ENCODE measurements at places on chromosomes 1 and 21.
A peak's percentile ranks its signal among the peaks of the same experiment; 100 is the strongest.

DNA sequence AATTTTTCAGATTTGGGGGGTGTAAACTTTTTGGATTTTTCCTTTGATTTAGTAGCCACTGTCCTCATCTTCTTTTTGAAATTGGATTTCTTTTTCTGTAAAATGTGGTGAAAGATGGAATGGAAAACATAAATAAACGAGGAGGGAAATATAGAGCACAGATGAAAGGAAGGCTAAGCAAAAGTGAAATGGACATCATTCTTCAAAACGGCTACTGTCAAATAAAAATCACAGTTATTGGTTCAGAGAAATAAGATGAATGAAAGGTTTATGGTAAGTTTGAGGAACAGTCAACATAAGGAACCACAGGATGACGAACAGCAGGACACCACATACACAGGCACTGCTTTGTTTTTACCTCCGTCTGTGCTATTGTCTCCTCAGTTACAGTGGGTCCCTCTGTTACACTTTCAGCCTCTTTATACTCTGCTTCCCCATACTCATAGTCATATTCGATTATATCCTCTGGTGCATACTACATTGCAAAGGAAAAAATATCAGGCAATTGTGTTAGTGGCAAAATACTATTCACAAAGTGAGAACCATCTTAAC lies 82.4 kb downstream of the COL11A1 start:
- DNase-seq, result no peak

- no peak for DNase-seq
Measured at GRCh38 chr1:212951126-212951946, 995 bp downstream of the VASH2 start.

GRCh38 chr1:23069149-23069548 lies 49.9 kb downstream of the KDM1A start:
- no peak for DNase-seq

DNA sequence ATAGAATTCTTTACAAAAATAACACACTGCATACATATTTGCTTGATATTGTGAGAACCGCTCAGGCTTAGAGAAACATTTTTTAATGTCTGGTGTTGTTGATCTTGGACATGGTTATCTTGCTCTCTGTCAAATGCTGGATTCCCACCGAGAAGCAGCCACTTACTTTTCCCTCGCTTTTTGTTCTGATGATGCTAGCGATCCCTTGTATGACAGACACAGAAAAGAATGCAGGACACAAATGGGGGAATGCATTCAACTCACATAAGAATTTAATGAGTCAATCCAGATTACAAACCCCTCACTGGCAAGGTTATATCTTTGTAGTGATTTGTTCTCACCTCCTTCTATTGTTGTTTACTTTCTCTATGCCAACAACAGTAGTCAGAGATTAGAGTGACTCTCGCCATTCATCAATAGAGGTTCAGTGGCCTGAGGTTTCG lies 76.8 kb upstream of the AKT3 start:
- peak; percentile 74 for DNase-seq

DNA sequence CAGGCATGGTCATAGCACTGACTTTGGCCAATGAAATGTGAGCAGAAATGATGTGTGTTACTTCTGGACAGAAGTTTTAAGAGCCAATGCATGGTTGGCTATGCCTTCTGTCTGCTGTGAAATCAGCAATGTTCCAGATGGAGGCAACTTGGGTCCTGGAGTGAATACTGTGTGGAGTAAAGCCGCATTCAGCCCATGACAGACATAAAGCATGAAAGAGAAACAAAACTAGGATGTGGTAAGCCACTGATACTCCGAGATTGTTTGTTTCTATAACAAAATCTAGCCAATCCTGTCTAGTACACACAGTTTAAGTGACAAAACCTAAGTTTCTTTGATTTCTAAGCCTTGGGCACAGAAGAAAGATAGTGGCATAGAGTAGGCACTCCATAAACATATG lies 47.1 kb upstream of the ARHGAP29 start:
- DNase-seq, result no peak

DNA sequence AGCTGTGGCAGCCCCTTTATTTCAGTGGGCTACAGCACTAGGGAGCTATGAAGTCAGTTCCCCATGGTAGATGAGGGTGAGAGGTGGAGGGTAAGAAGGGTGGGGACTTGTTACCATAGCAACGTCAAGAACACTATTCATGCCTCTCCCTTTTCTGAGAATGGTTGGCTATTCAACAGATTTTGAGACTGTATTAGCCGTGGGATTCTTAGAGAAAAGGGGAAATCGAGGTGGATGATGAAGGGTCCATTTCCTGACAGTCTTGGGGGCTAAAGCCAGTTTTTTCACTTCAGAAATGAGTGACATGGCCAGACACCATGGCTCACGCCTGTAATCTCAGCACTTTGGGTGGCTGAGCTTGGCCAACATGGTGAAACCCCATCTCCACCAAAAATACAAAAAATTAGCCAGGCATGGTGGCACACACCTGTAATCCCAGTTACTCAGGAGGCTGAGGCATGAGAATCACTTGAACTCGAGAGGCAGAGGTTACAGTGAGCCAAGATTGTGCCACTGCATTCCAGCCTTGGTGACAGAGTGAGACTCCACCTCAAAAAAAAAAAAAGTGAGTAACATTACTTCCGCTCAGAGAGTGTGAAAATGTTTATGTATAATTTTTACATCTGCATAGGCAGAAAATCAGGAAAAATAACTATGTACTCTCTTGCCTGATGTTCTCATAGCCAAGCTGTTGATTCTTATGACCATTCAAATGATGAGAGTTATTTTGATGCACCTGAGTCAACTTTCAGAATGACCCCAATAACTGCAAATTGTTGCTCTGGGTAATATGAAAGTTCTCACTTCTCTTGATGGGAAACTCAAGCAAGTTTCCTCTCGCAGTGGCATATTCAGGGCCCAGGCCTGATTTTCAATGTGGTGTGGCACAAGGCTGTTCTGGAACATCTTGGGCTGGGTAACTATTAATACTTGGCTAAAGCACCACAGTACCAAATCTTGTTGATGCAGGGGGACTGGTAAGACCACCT lies 23.2 kb upstream of the RGSL1 start:
- no peak for DNase-seq

GRCh38 chr1:41895552-41895951 lies 23.2 kb downstream of the HIVEP3 start:
- no peak for DNase-seq

DNA sequence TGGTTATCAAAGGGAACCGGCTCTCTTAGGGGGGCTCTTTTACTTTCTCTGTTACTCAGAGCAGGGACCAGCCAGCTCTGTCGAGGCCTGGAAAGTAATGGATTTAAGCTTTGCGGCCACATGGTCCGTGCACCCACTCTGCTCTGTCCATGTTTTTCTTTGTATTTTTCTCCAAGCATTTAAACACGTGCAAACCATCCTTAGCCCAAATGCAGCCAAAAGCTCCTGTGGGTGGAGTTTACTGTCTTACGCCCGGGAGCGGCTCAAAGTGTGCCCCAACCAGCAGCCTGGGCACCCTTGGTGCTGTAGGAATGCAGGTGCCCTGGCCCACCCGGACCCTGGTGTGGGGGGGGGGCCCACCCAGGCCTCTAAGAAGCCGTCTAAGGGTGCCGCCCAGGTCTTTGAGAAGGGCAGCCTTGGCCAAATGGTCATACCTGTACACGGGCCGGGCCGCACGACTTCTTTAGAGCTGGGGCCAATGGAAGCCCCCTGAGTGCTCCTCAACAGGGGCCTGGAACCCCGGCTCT lies 29.2 kb upstream of the POFUT2 start:
- DNase-seq, result no peak

DNA sequence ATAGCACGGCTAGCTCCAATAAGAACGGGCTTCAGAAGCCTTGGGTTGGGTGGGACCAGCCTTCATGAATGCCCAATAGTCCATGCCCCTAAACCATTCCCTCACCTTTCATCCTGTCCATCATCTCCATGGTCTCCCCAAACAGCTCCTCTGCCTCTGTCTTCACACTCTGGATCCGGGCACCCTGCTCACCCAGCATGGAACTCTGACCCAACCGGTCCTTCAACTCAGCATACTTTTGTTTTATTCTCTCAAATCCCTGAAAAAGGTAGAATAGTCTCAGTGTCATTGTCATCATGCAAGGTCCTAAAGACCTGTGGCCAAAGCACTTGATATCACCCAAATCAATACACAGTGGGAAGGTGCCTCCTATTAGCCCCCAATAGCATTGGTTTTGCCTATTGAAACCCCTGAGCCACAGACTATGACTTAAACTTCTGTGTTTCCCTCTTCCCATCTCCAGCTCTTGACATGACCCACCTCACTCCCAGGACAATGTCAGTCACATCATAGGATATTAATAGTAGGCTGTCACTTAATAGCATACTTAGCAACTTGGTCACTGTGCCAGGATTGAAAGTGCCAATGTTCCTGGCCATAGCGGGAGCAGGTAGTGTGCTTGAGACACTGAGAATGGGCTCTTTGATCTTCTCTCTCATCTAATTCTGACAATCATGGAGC lies 33.0 kb downstream of the CAMK1G start:
- no peak for DNase-seq

DNA sequence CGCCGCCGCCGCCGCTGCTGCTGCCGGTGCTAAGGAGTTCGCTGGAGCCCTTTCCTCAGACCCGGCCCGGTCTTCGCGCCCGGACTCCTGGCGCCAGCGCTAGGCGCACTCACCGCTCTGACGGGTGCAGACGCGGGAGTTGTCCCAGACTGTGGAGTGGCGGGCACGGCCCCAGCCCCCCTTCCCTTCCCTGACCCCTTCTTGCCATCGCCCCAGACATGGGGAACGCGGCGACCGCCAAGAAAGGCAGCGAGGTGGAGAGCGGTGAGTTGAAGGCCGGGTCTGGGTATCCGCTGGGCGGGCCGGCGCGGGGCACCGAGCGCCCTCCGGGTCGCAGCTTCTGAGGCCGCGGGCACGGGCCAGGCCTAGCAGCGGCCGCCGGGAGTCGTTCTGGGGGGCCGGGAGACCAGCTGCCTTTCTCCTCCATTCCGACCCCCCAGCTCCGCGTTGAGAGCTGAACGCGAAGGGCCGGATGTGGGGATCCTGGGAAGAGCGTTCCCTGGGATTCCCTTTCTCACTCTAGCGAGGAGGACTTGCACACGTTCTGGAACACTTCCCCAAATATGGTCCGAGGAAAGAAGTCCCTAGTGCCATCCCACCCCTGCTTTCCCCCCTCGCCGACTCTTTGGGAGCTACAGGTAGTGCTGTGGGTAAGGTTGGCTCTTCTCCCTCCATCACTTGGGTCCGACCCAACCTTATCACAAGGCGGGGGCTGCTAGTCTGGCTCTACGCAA lies 65.8 kb upstream of the PRKACB start:
- DNase-seq, result no peak

GRCh38 chr1:85317560-85317959 lies 41.1 kb upstream of the BCL10 start:
- DNase-seq, result no peak

DNA sequence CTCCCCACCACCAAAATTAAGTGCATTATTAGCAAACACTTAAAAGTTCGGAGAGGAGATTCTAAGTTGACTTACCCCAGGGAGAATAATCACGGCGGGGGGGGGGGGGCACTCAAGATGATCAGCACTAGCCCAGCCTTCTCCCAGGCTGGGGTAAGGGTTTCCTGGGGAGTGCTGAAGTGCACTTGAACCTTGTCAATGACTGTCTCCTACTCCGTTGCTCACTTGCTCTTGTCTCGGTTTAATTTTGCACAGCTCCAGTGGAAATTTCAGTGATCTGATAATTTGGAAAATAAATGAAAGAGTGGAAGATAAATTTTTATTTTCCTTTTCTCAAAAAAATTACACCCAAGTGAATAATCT lies 59.2 kb downstream of the PBX1 start:
- DNase-seq, result no peak

DNA sequence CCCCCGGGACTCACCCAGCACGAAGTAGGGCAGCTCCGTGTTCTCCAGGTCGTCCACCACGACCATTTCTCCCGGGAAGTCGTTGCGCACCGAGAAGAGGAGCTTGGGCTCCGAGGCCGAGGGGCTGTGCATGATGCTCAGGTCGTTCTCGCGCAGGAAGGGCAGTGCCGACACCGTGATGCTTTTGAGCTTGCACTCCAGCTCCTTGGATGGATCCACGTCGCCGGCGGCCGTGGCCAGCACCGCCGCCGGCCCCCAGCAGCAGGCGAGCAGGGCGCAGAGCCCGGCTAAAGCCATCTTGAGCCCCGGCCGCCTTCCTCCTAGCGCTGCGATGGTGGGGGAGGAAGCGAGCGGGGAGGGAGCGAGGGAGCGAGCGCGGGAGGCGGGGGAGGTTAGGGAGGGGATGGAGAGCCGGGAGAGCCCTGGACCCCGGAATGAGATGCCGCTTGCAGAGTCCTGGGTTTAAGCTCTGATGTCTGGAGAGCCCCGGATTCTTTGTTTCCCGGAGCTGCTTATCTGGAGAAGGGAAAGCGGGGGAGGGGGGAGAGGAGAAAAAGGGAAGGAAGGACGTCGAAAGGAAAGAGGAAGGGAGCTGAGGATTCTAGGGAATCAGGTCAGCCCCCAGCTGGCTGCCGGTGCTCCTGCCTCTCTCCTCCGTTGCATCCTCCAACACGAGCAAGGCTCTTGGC lies at the start of gene ASTN1:
Gene ASTN1, minus strand, starts transcription at position 333 of the 689 bp plus-strand sequence. Its CDS starts 36 bp downstream, at position 297.
- DNase-seq, result no peak

GRCh38 chr1:180952657-180953013 lies 39.9 kb downstream of the KIAA1614 start:
- DNase-seq, result no peak

GRCh38 chr1:112257043-112257835 lies 138.8 kb upstream of the CTTNBP2NL start:
- no peak for DNase-seq

DNA sequence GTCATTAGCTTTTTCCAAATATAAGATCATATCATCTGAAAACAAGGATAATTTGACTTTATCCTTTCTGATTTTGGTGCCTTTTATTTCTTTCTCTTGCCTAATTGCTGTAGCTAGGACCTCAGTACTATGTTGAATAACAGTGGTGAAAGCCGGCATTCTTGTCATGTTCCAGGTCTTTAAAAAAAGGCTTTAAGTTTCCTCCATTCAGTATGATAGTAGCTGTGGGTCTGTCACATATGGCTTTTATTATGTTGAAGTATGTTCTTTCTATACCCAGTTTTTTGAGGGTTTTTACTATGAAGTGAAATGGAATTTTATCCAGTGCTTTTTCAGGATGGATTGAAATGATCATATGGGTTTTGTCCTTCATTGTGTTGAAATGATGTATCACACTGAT lies 115.8 kb downstream of the DUSP10 start:
- DNase-seq, result no peak

DNA sequence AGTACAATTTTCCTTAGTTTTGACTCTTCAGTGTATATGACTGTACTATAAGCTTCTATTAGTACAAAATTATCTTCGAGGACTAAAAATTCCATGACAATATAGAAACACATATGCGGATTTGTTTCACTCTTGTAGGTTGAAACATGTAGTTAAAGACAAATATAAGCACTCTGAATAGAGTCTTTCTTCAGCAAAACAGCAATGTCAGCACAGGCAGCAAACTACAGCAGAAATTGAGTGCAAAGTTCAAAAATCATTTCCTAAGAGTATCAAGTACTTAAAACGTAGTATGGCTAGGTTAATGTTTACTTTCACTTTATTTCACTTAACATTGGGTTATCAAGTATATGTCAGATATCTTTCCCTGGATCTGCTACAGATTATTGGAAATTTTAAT lies 106.7 kb downstream of the FAF1 start:
- DNase-seq, result no peak

- no peak for DNase-seq
Measured at GRCh38 chr1:152621993-152622392, 910 bp downstream of the LCE3A start.

Data from smooth muscle cell of the brain vasculature (primary cell).